G401 (cell line): ENCODE measurements at places on chromosomes 3 and 15. TPM values are rescaled to one million over a fixed set of nuclear protein-coding genes. Genes with fewer than 3 reads are reported as not detected.

GRCh38 chr15:23686466-23687142, 501 bp downstream of the NDN start:
- no peak for DNase-seq

DNA sequence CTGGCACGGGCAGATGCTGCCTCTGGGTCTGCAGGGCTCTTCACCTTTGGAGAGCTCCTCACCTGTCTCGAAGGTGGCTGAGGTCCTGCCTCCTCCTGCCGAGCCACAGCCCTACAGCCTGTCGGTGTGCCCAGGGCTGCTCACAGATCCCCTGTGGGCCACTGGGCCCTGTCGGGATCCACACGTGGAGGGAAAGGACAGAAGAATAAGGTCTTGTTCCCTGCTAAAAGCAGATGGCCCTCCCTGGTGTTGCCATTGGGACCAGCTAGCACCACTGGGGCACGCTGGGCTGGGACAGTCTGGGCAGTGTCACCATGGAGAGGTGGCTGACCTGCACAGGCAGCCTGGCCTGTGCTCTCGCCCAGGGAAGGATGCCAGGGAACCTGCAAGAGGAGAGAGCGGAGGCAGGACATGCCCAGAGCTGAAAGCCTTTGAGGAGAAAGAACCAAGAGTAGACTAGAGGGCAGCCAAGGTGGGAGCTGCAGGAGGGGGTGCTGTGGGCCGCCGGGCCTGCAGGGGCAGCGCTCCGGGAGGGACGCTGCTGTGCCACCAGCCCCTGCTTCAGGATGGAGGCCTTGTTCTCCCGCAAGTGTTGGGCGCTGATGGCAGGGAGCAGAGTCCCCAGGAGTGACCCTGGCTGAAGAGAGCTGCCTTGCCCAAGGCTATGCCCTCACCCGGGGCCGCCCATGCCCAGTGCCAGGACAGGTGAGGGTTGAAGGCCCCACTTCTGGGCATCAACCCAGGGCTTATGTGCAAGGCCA, 210.2 kb downstream of the XXYLT1 start:
- no peak for DNase-seq

DNA sequence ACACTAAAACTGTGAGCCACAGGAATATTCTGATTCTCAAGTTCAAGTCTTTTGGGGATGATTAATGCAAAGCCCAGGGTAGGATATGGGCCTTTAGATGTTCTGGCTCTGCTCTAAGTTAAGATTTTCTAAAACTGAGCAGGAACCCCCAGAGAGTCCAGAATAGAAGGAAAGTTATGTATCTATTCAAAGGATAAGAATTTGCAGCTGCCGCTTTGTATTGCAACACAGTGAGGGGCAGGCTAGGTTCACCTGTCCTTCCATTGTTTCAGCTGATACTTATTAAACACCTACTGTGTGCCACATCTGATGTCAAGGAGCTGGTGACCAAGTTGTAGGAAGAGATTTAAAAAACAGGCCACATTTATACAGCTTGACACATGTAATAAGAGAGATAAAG, 290.4 kb downstream of the MAGI1 start:
- no peak for DNase-seq

- DNase-seq, result peak; percentile 58
Observed at GRCh38 chr3:41000471-41000870, 198.8 kb upstream of the CTNNB1 start.

GRCh38 chr15:29968099-29968894, 114.5 kb upstream of the GOLGA8J start:
- peak; percentile 57 for DNase-seq

TOPAZ1 gene
- total RNA-seq, result not detected in 2 replicates

- peak; percentile 89 for DNase-seq
Observed at GRCh38 chr3:127734754-127735473, 62.2 kb downstream of the ABTB1 start.
